CD4-positive, alpha-beta T cell treated with Interleukin-10 for 1 hour (primary cell): ENCODE measurements at places on chromosomes 6 and 20.
A peak's percentile ranks its signal among the peaks of the same experiment; 100 is the strongest.

DNA sequence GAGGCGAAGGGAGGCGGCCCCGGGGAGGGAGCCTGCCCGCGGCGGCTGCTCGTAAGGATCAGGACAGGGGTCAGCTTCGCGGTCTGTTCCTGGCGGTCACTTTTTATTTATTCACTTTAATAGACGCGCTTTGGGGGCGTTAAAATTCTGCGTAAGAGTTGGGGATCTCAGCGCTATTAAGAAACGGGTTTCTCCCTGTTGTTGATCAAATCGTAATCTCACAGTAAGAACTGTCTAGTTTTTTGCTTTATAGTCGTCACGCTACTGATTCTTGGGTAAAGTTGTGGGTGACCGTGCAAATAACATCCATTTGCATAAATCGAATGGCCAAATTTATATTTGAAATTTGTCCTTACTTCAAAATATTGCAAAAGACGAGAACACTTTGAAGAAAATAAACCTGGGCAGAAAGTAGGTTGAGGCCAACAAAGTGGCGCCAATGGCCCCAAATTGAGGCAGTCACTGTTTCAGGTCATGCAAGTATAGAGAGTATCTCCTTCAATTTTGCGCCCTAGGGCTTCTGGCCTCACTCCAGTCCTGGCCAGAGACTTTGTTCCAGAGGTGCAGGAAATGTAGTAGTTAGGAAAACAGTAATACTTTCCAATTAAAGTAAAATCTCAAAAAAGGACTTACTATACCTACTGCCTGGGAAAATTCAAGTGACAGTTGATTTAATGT is 963 bp upstream of the RMND1 start:
- peak; percentile 3 for DNase-seq

DNA sequence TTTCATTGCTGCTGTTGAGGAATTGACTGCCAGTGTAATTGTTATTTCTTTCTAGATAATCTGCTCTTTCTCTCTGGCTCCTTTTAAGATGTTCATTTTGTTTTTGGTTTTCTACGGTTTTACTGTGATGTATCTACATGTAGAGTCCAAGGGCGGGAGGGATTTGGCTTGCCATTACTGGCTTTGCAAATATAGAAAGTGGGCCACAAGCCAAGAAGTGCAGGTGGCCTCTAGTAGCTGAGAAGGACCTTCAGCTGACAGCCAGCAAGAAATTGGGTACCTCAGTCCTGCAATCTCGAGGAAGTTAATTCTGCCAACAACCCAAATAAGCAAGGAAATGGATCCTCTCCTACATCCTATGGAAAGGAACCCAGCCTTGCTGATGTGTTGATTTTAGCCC is 42.8 kb upstream of the GLP1R start:
- no peak for DNase-seq

GRCh38 chr20:50721881-50722281 is 9.5 kb upstream of the PARD6B start:
- DNase-seq, result no peak

- no peak for DNase-seq
Observed at GRCh38 chr6:34082864-34083626, 62.8 kb downstream of the GRM4 start.

DNA sequence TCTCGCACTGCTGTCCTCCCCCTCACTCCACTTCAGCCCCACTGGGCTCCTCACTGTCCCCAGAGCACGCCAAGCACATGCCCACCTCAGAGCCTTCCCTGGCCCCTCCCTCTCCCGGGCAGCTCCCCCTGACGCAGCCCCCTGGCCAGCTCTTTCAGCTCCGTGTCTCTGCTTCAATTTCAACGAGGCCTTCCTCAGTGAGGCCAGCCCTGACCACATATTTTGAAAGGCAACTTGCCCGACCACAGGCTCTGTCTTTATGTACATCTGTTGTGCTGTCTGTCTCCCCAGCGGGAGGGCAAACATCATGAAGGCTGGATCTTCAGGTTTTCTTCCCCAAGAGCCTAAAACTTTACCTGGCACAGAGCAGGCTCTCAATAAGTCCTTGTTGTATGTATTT is 44.6 kb downstream of the JPH2 start:
- no peak for DNase-seq

DNA sequence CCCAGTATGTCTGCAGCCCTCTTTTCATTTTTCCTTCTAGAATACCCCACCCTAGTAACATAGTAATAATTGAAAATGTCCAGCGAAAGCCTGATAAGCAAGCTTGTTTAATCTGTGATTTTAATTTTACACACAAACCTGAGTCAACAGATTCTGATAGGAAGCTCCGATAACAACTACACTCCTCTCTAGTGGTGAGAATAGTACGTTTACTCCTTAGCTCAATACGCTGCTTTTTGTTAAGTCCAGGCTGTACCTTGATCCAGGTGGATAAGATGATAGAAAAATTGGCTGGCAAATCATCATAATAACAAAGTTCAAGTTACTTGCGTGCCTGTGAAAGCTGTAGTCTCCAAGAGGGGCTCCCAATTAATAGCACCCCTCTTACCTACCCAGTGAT is 25.5 kb upstream of the DCBLD1 start:
- no peak for DNase-seq

- no peak for DNase-seq
Observed at GRCh38 chr6:21941926-21942325, 348.4 kb downstream of the SOX4 start.

DNA sequence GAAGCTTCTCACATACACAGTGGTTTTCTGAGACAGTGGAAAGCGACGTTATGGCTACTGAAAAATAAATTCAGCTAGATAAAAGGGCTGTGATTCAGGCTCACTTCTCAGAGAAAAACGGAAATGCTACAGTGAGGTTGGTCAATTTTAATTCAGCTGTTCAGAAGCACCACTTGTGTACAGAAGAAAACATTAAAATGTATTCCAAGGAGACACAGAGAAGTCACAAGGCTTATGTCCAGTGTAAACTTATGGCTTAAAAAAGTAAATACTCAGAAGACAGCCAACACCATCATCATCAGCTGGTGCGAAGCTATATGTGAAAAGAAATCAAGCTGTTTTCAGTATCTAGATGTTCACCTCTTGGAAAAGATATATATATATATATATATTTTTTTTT is 68.6 kb downstream of the ABHD12 start:
- no peak for DNase-seq

DNA sequence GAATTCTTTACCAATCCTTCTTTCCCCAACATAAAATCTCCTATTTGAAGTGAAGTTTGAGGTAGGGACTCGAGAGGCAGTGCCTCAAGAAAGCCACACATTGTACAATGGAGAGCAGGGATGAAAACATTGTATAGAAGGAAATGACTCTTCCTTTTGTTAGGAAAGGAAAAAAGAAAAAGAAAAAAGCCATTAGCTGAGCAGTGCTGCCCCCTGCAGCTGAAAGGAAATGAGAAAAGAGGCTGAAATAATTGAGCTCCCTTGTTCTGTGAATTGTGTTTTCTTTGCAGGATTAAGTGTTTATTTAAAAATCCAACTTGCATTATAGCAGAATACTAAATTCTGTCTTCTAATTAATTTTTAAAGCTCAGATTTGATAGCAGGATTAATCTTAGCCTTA is 162.9 kb upstream of the SASH1 start:
- no peak for DNase-seq

- no peak for DNase-seq
Observed at GRCh38 chr20:62064770-62065673, 659 bp downstream of the TAF4 start.

DNA sequence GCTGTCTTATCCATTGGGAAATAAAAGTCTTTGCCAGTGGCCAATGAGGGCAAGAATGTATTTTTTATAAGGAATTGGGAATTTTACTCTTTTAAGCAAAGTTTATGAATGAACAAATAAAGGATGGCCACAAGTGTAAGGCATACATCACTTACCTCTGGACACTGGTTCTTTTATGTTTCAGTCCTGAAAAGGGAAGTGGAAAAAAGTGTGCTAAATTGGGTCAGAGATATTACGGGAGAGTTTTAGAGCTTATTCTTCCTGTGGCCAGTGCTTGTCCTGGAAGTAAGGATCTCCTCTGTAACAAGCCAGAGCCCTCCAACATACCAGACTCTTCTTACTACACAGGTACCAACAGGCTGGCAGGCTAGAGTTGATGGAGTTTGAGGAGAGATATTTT is 22.5 kb upstream of the RIPK1 start:
- DNase-seq, result no peak

DNA sequence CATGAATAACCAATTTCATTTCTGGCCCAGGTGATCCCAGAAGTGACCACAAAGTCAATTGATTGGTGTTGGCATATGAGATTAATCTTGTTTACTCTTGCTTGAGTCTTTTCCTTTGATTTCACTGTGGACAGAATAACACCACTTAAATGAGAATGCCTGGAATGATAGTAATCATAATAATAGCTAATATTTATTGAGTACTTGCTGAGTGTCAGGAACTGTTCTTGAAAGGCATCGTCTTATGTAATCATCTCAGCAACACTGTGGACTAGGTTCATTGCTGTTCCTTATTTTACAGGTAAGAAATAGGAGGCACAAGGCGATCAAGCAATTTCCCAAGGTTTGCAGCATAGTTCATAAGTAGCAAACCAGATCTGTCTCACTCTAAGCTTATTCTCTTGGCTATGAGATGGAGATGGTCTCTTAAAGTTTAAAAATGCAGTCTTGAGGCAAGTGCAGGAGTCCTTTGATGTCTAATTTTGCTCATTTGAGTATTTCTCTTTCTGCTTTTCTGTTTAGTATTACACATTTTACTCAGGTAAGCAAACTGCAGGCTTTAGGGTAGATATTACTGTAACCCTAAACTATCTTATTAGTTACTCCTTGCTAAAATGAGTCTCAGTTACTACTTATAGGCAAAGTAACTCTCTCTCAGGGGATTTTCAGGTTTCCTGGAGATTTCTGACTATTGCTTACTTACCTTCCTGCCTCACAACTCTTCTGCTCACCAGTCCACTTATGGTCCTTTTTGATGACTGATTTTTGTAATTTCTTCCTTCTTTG is 6.3 kb downstream of the ADGRG6 start:
- DNase-seq, result no peak

GRCh38 chr6:111263837-111264236 is 176.5 kb downstream of the SLC16A10 start:
- DNase-seq, result no peak

DNA sequence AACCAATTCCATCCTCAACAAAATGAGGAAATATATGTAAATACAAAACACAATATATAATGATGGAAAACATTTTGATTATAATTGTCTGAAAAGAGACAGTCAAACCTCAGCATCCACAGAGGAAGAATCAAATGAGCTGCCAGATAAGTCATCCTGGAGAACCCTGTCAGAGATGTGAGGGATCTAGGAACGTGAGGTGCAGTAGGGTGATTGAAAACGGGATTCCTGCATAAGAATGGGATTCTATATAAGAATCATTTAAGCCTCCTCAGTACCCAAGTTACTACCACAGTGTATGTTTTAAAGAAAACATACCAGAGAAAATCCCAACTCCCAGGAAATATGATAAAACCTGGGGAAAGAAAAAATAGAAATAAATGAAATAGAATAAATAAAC is 690.5 kb downstream of the FRK start:
- DNase-seq, result no peak

- no peak for DNase-seq
Observed at GRCh38 chr6:124986164-124986563, 23.9 kb downstream of the RNF217 start.

- DNase-seq, result no peak
Observed at GRCh38 chr6:151322570-151322969, 68.8 kb downstream of the ZBTB2 start.

- no peak for DNase-seq
Observed at GRCh38 chr6:17432356-17432755, 39.0 kb downstream of the CAP2 start.

GRCh38 chr20:24422091-24422760 is 47.2 kb upstream of the SYNDIG1 start:
- DNase-seq, result no peak

GRCh38 chr6:75397656-75398465 is 95.7 kb downstream of the FILIP1 start:
- no peak for DNase-seq

DNA sequence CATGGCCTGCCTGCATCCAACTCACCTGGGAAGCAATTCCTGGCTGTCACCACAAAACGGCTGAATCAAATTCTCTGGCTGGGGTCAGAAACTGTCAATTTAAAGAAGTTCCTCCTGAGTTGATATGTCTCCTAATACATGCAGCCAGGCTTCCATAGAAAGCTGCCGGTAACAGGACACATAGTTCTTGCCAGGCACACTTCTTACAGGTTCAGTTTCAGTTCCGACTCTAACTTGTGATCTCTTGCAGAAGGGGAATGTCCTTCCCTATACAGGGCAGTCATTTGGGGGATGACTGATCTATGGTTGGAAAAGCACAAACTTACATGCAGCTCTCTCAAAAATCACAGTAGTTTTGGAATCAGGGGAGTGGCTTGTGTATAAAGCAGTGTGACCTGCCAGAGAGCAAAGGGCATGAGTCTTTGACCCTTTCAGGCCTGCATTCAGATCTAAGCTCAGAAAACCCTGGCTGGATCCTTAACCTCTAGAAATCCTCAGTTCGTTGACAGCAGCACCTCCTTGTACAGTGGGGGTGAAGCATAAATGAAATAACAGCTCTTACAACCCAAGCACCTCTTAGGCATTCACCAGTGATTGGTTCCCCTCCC is 195.6 kb downstream of the SCP2D1 start:
- no peak for DNase-seq

GRCh38 chr6:93731306-93731705 is 311.9 kb upstream of the EPHA7 start:
- no peak for DNase-seq

DNA sequence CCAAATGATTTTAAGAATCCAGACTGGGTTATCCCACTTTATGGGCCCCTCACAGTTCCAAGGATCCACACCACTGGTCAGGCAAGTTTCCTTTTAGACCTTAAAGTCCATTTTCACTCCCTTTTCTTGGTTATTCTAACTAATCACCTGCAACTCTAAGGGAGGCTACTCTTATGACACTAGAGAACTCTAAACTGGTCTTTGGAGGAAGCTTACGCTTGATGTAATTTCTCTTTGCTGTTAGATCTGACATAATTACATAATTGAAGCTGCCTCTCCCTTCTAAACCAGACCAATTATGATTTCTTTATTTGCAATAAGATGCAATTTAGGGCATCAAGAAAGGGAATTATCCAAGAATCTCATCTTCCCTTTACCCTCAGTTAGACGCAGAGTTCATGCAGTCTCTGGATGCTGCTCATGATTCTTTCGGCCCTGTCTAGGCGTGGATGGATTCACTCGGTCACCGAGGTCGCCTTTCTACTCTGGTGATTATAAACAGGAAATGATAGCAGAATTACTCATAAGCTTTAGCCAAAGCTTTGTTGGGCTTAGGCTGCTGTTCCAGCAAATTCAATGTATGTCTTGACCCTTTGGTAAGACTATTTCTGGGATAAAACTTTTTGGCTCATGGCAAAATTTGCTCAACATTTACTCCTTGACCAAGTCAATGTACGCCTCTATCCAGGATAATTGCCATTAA is 166.4 kb upstream of the PRND start:
- no peak for DNase-seq
